ENCODE measurements at places on chromosomes 12 and 14.

GRCh38 chr12:127150028-127150427 lies 1116.9 kb upstream of the TMEM132C start:
- no peak for DNase-seq

GRCh38 chr12:47270782-47271664 lies 191.3 kb upstream of the AMIGO2 start:
- no peak for DNase-seq

GRCh38 chr12:51921017-51921725 lies 13.9 kb downstream of the ACVRL1 start:
- DNase-seq, result peak; percentile 38

- DNase-seq, result no peak
Observed at GRCh38 chr12:13128291-13128965, 25.0 kb upstream of the GSG1 start.

DNA sequence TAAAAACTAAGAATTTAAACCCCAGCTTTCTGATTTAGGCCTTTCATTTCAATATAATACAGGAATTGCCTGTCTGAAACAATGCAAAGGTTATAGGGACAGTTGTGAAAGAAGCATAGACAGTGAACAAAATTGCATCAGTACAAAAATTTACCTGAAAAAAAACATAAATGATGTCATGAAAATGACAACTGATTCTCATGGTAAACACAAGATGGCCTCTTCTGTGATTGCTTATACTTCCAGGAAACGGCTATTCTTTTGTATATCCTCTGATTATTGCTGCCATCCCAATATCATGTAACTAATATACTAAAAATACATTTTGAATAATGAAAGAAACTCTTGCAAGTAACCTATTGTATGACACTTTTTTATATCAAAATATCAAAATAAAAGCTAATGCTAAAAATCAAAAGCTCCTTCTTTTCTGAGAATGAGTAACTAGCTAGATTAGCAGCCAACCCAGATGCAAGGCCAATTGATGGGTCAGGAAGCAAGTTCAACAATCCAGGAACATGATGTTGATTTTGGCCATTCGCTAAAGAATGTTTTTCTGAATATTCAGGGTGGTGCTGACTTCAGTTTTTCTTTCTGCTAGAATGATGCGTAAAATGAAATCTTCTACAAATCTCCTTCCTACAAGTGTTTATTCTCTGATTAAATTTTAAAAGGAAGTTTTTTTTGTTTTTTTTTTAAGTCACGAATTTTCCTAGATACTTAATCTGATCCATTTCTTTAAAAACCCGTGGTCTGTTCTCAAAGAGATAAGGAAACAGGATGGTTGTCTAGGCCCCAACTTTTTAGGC lies 83.6 kb downstream of the ALX1 start:
- DNase-seq, result no peak

All from NCI-H446 (cell line).